H1 (cell line): ENCODE measurements at places on chromosomes 2 and 18. TPM values are rescaled to one million over a fixed set of nuclear protein-coding genes. Genes with fewer than 3 reads are reported as not detected.

DNA sequence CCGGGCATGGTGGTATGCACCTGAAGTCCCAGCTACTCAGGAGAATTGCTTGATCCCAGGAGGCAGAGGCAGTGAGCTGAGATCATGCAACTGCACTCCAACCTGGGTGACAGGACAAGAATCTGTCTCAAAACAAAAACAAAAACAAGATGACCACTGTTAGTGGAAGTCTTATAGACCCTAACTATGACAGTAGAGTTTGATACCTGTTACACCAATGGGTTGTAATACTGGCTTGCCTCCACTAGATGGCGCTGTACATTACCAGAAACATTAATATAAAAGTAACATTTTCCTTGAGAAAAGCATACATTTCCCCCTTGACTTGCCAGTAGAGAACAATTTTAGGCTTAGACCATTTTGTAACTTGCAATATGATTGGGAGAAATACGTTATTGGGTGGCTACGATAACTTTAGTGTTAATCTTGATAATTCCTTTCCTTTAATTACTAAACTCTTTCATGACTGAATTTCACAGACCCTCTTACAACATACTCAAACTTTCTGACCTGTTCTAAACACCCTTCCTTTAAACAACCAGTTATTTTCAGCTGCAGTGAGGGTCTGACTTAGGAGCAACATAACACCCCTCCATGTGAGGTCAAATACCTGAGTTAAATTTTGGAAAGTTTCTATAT, 19.5 kb downstream of the SLC25A52 start:
- peak; percentile 72 for DNase-seq

Gene DPP10
- total RNA-seq = 5.4 and 7.2 TPM in 2 replicates

GRCh38 chr2:181679544-181679979, 755 bp downstream of the NEUROD1 start:
- no peak for DNase-seq

- DNase-seq = no peak
These were observed 150.5 kb downstream of the EN1 start for GRCh38 chr2:118696786-118697465.

- DNase-seq = no peak
These were observed 805.4 kb downstream of the ADCYAP1 start for GRCh38 chr18:1710114-1710513.

Gene EN1
- not detected in 2 replicates for total RNA-seq
